Naive thymus-derived CD8-positive, alpha-beta T cell (primary cell): ENCODE measurements at places on chromosomes 2 and 18.

GRCh38 chr2:170423919-170424318 lies 246.0 kb downstream of the MYO3B start:
- no peak overlapping the region for H3K27ac ChIP-seq
- no peaks in the 10 kb centered on the region for H3K4me1 ChIP-seq
- no peak for DNase-seq
- H3K27me3 ChIP-seq, result peaks cover 5% of the 10 kb centered on the region
- H3K4me3 ChIP-seq, result no peak overlapping the region
- H3K36me3 ChIP-seq, result no peaks in the 10 kb centered on the region

DNA sequence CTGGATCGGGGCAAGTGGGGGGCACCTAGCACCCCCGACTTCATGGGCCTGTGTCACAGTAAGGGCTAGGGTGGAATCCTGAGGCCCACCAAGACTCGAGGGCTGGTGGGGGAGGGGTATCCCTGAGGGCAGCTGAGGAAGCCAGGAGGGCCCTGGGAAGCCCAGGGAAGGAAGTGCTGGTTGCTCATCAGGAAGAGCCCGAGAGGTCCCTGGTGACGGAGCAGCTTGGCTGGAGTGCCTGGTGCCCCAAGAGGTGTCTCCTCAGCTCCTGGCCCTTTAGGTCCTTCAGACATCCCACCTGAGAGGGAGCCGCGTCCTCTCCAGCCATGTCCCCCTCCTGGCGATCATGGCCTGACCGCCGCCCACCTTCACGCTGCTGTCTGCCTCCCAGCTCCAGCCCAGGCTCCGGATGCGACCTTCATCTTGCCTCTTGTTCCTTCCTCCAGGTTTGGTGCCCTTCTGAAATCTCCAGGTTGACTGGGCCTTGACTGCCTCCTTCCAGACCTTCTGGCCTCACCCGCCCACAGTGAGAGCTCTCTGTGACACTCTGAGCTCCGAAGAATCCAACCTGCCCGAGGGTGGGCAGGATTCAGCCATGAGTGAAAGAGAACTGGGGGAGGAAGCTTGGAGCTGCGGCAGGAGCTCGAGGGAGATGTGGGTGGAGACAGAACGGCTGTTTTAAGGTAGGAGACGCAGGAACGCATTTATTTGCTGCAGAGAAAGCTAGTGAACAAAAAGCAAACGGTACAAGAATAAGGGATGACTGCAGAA lies 42.7 kb upstream of the SEMA4C start:
- no peak for DNase-seq
- peak overlapping the region; percentile 84 for H3K4me3 ChIP-seq
- peaks cover 34% of the 10 kb centered on the region for H3K4me1 ChIP-seq
- H3K27me3 ChIP-seq, result no peaks in the 10 kb centered on the region
- peak overlapping the region; percentile 98 for H3K27ac ChIP-seq

- peaks cover 6% of the 10 kb centered on the region for H3K4me1 ChIP-seq
- H3K27me3 ChIP-seq, result peaks cover 11% of the 10 kb centered on the region
- no peak for DNase-seq
- H3K36me3 ChIP-seq, result peaks cover 3% of the 10 kb centered on the region
Measured at GRCh38 chr2:102190430-102191107, 3.7 kb downstream of the IL1RL2 start.

DNA sequence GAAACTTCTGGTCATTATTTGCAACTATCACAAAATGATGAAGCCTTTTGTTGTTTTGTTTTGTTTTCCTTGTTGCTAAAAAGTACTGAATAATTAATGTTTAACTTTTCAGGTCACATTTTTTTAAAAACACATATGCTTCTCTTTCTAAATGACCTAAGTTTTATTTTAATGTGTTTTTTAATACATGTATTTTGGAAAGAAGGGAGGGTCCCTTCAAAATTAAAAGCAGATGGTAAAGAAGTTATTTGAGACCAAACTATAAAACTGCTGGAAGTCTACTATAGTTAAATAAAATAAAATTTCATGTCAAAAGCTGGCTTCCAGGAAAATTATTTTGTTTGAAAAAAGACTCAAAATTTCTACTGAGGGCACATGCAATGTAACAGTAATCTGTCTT lies 39.5 kb upstream of the ASNSD1 start:
- H3K4me3 ChIP-seq, result no peak overlapping the region
- no peak overlapping the region for H3K27ac ChIP-seq

GRCh38 chr2:169815849-169816248 lies 8.9 kb downstream of the METTL5 start:
- H3K27me3 ChIP-seq, result no peaks in the 10 kb centered on the region
- no peak overlapping the region for H3K27ac ChIP-seq
- no peak for DNase-seq
- H3K4me3 ChIP-seq, result no peak overlapping the region
- H3K36me3 ChIP-seq, result peaks cover 38% of the 10 kb centered on the region
- peaks cover 32% of the 10 kb centered on the region for H3K4me1 ChIP-seq

- DNase-seq, result no peak
- H3K4me3 ChIP-seq, result no peak overlapping the region
- H3K4me1 ChIP-seq, result peaks cover 57% of the 10 kb centered on the region
- no peak overlapping the region for H3K27ac ChIP-seq
Measured at GRCh38 chr2:12031866-12032265, 285.4 kb downstream of the LPIN1 start.

GRCh38 chr2:203996692-203997091 lies 60.1 kb downstream of the ICOS start:
- H3K27me3 ChIP-seq, result no peaks in the 10 kb centered on the region
- no peaks in the 10 kb centered on the region for H3K36me3 ChIP-seq
- peaks cover 39% of the 10 kb centered on the region for H3K4me1 ChIP-seq
- no peak overlapping the region for H3K4me3 ChIP-seq
